ENCODE measurements at places on chromosomes 4 and X.

- no peak for DNase-seq
- H3K4me3 ChIP-seq, result no peak overlapping the region
- no peaks in the 10 kb centered on the region for H3K27me3 ChIP-seq
- H3K27ac ChIP-seq, result no peak overlapping the region
- no peaks in the 10 kb centered on the region for H3K36me3 ChIP-seq
- H3K4me1 ChIP-seq, result no peaks in the 10 kb centered on the region
These were observed 234.0 kb upstream of the SLIT2 start for GRCh38 chr4:20017777-20018115.

DNA sequence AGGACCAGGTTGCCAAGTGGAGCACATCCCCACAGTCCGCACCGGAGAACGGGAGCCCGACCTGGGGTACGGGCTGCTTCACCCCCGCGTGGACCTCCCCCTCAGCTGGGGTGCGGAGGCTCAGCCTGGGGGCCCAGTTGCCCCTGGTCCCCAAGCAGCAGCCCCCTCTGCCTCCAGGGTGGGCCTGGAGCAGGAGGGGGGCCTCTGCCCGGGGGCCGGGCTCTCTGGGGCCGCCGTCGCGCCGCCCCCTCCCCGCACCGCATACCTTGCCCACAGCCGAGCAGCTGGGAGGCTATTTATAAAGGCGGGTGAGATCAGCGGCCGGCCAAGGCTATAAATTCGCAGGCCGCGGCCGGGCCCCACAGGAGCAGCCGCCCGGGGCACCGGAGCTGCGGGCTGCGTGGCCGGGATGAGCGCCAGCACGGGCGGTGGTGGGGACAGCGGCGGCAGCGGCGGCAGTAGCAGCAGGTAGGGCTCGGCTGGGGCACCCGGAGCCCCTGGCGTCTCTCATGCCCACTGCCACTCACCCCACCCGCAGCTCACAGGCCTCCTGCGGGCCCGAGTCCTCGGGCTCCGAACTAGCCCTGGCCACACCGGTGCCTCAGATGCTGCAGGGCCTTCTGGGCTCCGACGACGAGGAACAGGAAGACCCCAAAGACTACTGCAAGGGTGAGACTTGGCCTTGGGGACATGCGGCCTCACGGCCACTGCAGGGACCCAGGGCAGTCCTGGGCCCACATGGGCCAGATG lies at the start of gene SRPK3:
TSS of gene SRPK3 (plus strand) at position 364 of the 750 bp plus-strand sequence. CDS start at position 410, 46 bp downstream.
- H3K4me1 ChIP-seq, result no peaks in the 10 kb centered on the region
- H3K36me3 ChIP-seq, result no peaks in the 10 kb centered on the region
- no peak within 1 kb of the TSS for H3K27ac ChIP-seq
- no peak for DNase-seq
- no peak within 1 kb of the TSS for H3K4me3 ChIP-seq
- no peaks in the 10 kb centered on the region for H3K27me3 ChIP-seq

DNA sequence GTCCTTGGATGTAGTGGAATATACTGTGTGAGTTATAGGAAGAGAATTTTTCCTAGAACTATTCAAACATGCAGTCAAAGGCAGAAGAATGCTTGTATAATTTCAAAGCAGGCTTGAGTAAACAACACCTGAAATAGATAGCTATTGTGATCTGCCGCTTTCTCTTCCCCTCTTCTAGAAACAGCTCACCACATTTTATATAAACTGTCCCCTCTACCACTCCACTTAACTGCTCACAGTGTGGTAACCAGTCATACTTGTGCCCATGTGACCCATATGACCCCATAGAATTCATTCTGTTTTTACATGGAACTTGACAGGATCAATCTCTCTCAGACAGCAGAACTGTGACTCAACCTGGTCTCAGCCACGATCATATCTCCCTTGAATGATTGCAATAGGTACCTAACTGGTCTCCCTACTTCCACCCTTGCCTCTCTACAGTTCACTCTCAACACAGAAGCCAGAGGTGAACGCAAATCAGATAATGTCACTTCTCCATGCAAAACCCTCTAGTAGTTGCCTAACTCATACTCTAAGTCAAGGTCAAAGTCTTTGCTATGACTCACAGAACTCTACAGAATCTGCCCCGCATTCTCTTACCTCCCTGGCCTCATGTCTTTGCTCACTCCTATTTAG lies 85.6 kb upstream of the EFHC2 start:
- DNase-seq, result no peak
- H3K36me3 ChIP-seq, result no peaks in the 10 kb centered on the region
- H3K27ac ChIP-seq, result no peak overlapping the region

GRCh38 chr4:168587411-168588125 lies 90.7 kb downstream of the PALLD start:
- H3K36me3 ChIP-seq, result no peaks in the 10 kb centered on the region
- no peak for DNase-seq
- no peak overlapping the region for H3K4me3 ChIP-seq

Data from Karpas-422 (cell line).